ENCODE measurements at places on chromosomes 3 and 15.

DNA sequence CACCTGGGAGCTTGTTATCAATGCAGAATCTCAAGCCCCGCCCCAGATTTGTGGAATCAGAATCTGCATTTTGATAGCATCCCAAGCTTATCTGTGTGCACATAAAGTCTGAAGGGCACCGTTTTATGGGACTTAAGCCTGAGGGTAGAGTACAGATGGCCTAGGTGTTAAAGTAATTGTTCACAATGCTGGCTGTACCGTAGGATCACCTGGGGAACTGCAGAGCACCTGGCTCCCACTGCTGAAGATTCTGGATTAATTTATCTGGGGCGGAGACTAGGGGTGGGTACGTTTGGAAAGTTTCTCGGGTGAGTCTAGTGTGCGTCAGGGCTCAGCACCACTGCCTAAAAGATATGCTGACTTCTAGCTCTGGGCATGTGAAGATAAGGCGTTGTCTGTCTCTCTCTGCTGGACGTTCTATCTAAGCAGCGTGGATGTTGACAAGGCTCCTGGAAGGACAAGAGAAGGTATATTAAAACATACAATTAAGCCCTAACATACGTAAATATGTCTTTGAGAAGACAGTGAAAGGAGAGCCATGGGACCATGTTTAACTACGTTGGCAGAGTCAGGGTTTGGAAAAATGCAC is 63.2 kb upstream of the RASGRP1 start:
- DNase-seq, result peak; percentile 69

DNA sequence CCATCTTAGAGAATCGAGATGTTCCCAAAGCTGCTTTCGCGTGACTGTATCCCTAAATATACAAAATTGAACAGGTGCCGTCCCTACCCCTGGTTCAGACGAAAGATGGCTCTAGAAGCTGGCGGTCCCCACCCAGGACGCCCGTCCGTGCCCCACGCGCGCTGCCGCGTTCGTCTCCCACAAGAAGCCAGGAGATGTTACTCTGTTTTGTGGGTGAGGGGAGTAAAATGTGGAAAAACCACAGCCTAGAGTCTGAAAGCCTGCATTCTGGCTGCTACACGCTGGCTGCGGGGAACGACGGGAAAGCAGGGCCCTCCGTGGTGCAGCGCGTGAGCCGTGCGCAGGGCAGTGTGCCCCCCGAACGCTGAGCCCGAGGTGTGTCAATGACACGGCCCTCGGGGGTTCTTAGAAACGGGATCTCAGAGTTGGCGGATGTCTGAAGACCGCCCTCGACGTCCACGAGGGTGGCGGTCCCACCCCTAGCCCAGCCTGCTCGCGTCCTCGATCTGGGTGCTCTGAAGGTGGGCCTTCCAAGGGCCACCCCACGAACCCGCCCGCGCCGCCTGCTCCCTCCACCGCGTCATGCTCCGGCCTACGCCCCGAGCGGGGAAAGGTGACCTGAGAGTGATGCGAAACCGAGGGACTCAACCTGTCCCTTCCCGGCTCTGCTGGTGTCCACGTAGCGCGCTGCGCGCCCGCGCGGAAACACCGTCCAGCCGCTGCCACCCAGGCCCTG is 95.6 kb downstream of the OCA2 start:
- DNase-seq, result no peak

GRCh38 chr3:17122758-17123157 is 238.0 kb downstream of the PLCL2 start:
- no peak for DNase-seq

DNA sequence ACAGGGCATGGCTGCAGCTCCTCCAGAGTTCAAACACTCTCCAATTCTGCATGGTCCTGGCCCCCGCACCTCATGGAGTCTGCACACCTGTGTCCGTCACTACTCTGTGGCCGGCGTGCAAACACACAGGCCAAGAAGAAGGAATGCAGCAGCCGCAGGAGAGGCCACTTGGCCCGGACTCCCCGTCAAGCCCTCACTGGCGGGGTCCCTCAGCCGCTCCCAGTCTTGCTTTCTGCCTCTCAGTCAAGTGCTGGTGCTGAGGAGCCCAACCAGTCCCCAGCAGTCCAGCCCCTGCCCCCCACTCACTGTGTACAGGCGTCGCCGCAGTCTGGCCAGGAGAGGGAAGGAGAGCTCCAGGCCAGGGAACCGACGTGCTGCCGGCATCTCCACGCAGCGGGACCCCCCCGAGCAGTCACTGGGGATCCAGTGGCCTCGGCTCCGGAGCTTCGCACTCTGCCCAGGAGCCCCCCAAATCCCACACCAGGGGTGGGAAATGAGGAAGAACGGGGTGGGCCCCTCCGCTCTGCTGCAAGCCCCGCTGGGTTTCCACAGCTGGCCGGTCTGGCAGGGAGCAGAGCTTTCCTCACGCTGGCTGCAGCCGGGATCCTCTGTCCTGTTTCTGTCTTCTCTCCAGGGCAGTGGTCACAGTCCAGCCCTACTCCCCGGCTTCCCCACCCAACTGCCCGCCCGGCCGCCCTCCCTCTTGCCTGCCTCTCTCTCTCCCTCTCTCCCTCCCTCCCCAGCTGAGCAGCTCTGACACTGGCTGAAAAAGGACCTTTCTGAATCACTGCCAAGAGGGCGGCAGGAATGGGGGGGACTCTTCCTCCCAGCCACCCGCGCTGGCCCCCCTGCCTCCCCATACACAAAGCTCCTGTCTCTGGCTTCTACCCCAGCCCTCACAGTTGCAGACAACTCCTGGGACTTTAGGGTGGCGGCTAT is 16.0 kb downstream of the TNK2 start:
- DNase-seq, result no peak

GRCh38 chr3:13236557-13237173 is 163.4 kb upstream of the IQSEC1 start:
- DNase-seq, result no peak

DNA sequence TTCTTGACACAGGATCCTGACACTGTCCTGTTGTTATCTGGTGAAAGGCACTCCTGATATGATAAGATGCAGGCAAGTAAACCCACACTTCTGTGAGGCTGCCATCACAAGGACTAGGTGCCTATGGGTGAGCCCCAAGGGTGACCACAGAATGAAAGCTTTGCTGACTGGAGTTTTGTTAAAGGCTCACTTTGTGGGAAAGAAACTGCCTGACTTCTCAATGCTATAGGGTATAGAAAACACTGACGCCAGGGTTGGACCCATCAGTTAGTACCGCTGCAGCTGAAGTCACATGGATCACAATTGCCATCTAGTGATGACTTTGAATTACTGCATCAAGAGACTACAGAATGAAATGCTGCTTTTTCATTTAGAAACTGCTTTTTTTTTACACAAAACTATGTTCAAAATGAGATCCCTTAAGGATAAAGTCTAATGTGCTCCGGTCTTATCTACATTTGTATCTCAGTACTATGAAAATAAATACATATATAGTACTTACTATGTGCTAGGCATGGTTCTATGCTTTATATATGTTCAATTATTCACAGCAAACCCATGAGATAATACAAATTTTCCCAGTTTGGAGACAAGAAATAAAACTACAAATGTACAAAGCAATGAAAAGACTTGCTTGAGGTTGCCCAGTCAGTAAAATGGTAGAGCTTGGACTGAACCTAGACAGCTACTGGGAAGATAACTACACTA is 64.2 kb upstream of the CMSS1 start:
- peak; percentile 73 for DNase-seq

Data from OCI-M1 (cell line).